Metanephros (tissue), 2 donors: ENCODE measurements at places on chromosomes 6 and 20. TPM values are rescaled to one million over a fixed set of nuclear protein-coding genes. Genes with fewer than 3 reads are reported as not detected.

Gene AKAP7
- 13.5 TPM for total RNA-seq

Gene TMC2
- not detected for total RNA-seq

Gene REM1
- total RNA-seq, result 2.8 TPM

Gene SLC22A23
- 16.2 TPM for total RNA-seq

Gene FLRT3
- 57.6 TPM for total RNA-seq

Gene KCNQ2
- total RNA-seq, result 5.2 TPM
